Transverse colon (tissue), 4 donors: ENCODE measurements at places on chromosomes 4 and X.
A peak's percentile ranks its signal among the peaks of the same experiment; 100 is the strongest.

GRCh38 chr4:158521484-158522088 lies at the start of gene RXFP1:
Gene RXFP1 (plus strand): TSS chr4:158521882. CDS start chr4:158521977, 95 bp downstream.
- no peak for DNase-seq

GRCh38 chr4:52548818-52549570 lies 110.1 kb downstream of the USP46 start:
- DNase-seq, result no peak

DNA sequence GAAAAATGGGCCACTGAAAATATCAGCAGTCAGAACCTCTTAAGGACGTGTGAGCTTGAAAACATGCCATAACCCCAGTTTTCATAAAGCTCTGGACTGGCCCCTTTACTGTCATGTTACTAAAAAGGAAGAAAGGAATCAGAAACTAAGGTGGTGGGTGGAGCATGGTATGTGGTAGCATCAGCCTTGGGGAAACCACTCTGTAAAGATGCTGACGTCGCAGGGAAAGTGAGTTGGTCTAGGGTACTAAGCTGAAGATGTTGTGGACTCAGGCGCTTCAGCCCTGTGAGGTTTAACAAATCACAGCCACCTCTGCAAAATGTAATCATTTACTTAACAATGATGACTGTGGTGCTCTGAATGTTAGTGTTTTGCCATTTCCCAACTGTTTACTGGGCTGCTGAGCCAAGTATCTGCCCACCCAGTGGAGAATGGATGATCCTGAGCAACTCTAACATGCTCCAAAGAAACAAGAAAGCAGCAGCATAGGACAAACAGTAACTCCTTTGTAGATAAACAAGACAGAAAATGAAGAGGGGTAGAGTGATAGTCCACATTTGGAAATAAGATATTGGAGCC lies 33.4 kb downstream of the C4orf54 start:
- DNase-seq, result no peak

GRCh38 chr4:32858361-32858760 lies 2138.2 kb downstream of the PCDH7 start:
- DNase-seq, result no peak

DNA sequence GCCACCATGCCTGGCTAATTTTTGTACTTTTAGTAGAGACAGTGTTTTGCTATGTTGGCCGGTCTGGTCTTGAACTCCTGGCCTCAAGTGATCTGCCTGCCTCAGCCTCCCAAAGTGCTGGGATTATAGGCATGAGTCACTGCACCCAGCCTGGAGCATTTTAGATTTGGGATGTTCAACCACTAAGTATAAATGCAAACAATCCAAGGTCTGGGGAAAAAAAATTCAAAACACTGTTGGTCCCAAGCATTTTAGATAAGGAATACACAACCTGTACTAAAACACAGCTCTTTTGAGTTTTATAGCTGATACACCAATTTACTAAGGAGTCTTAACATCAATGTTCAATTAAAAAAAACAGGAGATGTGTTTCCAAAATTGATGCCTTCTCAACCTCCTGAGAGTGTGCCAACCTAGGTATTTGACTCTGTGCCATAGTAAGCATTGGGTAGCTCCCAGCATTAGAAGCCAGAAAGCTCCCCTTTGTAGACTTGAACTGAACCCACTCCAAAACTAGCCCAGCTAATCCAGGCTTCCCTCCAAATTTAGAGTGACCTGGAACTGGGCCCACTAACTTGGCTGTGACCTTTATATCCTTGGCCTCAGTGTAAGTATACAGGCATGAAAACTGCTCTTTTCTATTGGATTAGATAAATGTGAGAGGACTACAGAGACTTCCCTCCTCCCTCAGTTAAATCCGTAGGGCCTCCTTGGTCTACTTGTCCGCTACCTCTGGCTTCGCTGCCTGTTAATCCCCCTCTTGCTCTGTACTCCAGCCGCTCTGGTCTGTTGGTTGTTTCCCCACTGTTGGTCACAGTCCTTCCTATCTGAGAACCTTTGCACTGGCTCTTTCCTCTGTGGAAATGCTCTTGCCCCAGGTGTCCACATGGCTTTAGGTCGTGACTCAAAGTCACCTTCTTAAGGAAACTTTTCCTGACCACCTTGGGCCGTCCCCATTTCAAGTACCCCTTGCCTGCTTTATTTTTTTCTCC lies 77.6 kb downstream of the CCKAR start:
- DNase-seq, result peak; percentile 24

DNA sequence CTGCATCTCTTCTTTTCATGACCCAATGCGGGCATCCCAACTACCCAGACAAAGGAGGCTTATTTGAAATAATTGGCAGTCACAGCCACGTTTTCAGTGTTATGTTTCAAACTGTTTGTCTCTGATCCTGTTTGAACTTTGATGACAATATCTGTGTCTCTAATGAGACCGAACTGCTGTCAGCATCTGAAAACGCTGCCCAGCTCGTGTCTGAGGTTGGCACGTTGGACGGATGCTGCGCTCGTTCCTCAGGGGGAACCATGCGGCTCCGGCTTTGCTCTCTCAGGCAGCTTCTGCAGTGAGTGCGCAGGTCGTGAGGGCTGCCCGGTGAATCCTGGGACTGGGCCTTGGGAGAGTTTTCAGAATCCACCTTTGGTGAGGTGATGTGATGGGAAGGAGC lies 58.4 kb upstream of the SORBS2 start:
- DNase-seq, result no peak
